ENCODE measurements at places on chromosomes 1 and 21.

DNA sequence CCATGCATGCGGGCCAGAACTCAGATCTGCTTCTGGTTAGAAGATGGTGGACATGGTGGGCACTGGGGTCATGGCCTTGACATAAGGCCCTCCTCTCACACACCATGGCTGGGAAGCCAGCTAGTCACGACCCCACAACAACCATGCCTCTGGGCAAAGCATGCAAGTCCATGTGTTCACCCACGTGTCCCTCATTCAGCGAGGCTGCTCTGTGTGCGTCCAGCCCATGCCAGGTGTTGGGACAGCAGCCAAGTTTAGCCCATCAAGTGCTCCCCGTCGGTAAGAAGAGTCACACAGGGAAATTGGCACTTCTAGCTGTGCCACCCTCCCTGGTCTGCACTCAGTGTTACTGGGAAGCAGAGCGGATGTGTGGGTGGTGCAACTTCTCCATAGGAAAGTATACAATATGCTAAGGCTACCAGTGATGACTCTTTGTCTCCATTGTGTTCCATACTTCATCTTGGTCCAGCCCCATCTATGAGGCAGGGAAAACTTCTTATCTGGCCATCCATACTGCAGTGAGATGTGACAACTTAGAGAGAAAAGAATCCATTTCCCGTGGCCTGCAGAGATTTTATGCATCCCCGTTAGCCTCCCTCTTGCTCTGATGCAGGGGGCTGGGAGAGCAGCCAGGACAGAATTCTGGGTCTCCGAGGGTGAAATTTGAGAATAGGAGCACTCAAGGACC lies 198.0 kb downstream of the GRIK3 start:
- H3K4me3 ChIP-seq: no peak overlapping the region
- H3K27me3 ChIP-seq: peaks cover 11% of the 10 kb centered on the region
- H3K4me1 ChIP-seq: no peaks in the 10 kb centered on the region
- no peaks in the 10 kb centered on the region for H3K36me3 ChIP-seq

- H3K4me3 ChIP-seq: no peak overlapping the region
- no peaks in the 10 kb centered on the region for H3K36me3 ChIP-seq
- H3K4me1 ChIP-seq: no peaks in the 10 kb centered on the region
- no peak overlapping the region for H3K27ac ChIP-seq
- no peak for DNase-seq
These were observed 388.5 kb downstream of the PLPP3 start for GRCh38 chr1:56190806-56191365.

GRCh38 chr1:204192046-204192445 lies 4.2 kb downstream of the KISS1 start:
- peaks cover 86% of the 10 kb centered on the region for H3K27me3 ChIP-seq
- no peak overlapping the region for H3K27ac ChIP-seq
- no peak for DNase-seq

DNA sequence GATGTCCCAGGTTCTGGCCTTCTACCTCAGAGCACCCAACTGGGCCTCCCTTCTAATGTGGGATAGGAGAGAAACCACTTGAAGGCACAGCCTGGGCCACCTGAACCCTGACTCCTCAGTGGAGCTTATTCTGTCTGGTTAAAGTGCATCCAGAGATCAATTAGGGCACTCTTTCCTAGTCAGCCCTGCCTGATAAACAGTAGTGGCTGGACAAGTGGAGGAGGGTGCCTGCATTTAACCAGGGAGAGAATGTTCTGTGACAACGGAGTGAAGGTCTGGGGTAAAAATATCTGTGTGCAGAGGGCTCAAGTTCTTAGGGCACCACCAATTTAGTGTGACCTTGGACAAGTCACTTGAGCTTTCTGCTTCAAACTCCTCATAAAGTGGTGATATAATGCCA lies 101.8 kb downstream of the FAM78B start:
- H3K36me3 ChIP-seq: no peaks in the 10 kb centered on the region
- no peak overlapping the region for H3K4me3 ChIP-seq
- DNase-seq: no peak
- H3K4me1 ChIP-seq: no peaks in the 10 kb centered on the region
